ENCODE measurements at places on chromosomes 2 and 18.

DNA sequence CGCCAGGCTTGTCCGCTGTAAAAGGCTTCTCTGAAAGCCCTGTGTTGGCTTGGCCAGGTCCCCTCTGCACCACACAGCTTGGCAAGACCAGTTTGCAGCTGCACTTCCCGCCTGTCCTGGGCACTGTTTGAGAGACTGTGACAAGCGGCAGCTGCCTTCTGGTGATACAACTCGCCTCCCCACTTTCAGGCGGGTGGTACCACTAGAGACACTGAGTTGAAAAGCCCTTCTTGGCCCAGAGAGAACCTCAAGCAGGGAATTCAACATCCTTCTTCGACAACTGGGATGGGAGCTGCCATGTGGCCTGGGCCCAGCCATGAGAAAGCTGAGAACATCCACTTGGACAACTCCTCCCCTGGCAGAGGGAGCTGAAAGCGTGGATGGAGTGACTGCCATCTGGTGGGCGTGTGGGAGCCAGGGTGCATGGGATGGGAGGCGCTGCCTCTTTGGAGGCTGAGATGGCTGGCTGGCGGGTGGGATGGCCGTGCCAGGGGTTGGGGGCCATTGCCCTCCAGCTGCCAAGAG lies 125.5 kb upstream of the REV1 start:
- no peak for DNase-seq

- no peak for DNase-seq
These were observed 32.8 kb downstream of the MSH6 start for GRCh38 chr2:47815764-47816163.

DNA sequence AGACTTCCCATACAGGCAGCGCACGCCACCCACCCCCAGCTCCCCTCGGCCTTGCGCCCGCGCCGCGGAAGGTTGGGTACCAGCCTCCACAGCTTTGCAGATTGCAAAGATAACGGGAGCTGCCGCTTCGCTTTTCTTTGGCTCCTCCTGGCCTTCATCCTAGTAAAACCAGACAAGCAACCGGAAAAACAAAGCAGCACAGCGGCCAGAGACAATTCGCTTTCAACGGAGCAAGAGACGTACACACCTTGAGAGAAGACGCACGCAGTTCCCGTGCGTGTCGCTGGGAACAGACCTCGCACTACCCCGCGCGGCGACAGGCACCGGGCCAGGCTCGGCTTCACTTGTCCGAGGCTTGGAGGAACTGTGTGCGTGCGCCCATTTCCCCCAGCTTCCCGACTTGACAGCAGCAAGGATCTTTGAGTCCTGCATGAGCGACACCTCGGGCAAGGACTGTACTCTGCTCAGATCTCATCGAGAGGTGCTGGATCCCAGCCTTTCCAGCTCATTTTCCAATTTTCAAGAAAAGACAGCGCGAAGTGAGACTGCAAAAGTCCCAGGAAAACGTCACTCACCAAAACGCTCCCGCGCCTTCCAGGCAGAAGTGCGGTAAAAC lies 964 bp downstream of the ZBTB7C start:
- DNase-seq = peak; percentile 59

DNA sequence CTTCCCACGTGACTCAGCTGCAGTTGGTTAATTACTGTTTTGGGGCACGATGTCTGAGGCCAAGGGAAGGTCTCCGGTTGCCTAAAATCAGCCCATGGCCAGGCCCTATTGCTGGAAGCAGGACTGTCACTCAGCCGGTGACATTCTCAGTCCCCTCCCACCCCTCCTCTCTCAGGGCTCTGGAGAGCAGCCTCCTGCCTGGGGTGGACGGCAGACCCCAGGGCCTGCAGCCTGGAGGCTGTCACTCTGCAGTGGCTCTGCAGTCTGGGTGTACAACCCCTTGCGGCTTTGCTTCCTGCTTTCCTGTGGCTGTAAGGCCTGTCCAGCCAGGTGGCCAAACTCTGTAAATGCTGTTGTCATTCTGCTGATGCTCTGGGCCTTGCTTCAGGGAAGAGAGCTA lies 32.8 kb downstream of the ZBTB7C start:
- peak; percentile 78 for DNase-seq
